ENCODE measurements at places on chromosomes 1 and 21.

- no peak overlapping the region for H3K27ac ChIP-seq
- H3K36me3 ChIP-seq, result no peaks in the 10 kb centered on the region
- H3K27me3 ChIP-seq, result no peaks in the 10 kb centered on the region
Observed at GRCh38 chr1:24955161-24955560, 25.1 kb upstream of the RUNX3 start.

- H3K4me1 ChIP-seq, result peaks cover 37% of the 10 kb centered on the region
- no peaks in the 10 kb centered on the region for H3K27me3 ChIP-seq
- peak overlapping the region; percentile 70 for H3K27ac ChIP-seq
- DNase-seq, result peak; percentile 71
- peaks cover 25% of the 10 kb centered on the region for H3K36me3 ChIP-seq
- no peak overlapping the region for H3K4me3 ChIP-seq
Observed at GRCh38 chr1:151585622-151586021, 26.2 kb upstream of the SNX27 start.

- DNase-seq, result no peak
- no peak overlapping the region for H3K4me3 ChIP-seq
- H3K27me3 ChIP-seq, result no peaks in the 10 kb centered on the region
Observed at GRCh38 chr1:84366786-84367185, 31.5 kb upstream of the DNASE2B start.

DNA sequence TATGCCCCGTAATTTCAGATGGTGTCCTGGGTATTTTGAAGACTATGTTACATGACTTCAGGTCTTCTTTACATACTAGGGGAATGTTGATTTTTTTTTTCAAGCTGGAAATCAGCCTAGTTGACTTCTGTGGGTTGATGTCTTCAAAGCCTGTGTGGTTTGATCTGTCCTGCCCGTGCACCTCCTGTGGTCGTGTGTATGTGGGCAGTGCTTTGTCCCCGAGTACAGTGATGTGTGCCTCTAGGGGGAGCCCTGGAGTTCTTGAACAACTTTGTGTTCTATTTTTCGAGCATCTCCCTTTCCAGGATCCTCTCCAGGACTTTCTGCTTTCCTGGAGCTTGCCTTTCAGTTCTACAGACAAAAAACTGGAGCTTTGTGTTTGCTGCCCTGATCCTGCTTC, 28.9 kb downstream of the OBSCN start:
- H3K36me3 ChIP-seq, result peaks cover 3% of the 10 kb centered on the region
- H3K4me3 ChIP-seq, result no peak overlapping the region
- no peaks in the 10 kb centered on the region for H3K27me3 ChIP-seq

DNA sequence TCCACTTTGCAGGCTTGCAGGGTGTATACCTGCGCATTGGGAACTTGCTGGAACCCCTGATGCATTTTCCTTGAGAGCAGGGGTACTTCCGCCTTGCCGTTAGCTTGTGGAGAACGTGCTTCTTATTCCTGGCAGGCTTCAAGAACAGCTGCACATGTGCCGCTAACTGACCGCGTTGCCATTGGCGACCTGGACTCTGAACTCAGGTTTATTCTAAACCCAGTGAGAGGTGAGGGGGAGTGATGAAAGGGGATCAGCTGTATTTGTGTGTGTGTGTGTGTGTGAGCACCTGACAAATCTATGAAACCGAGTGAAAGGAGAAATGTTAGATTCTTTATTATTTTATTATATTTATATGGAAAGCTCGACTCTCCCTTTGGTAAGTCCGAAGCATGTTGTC, 128.6 kb downstream of the HUNK start:
- no peaks in the 10 kb centered on the region for H3K27me3 ChIP-seq
- no peak overlapping the region for H3K27ac ChIP-seq
- H3K4me3 ChIP-seq, result no peak overlapping the region
- H3K4me1 ChIP-seq, result no peaks in the 10 kb centered on the region
- no peak for DNase-seq
- H3K36me3 ChIP-seq, result peaks cover 11% of the 10 kb centered on the region

DNA sequence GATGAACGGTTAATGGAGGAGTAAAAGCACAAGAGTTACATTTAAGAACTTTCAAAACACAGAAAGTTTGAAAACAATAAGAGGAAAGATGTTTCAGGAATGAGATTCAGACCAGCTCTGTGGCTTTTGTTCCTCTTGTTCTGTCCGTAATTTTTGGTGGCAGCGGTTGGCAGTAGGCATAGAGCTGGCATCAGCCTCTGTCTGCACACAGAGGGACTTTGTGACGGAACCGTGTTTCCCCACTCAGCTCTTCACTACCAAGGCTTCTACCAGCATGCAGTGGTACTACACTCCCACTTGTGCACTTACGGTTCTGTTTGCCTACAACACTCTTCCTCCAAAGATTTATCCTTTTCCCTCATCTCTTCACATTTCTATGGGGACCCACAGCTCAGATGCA, 212.8 kb downstream of the DSCAM start:
- H3K27me3 ChIP-seq, result no peaks in the 10 kb centered on the region
- no peak overlapping the region for H3K27ac ChIP-seq
- no peak for DNase-seq
- H3K4me1 ChIP-seq, result no peaks in the 10 kb centered on the region
- no peak overlapping the region for H3K4me3 ChIP-seq

DNA sequence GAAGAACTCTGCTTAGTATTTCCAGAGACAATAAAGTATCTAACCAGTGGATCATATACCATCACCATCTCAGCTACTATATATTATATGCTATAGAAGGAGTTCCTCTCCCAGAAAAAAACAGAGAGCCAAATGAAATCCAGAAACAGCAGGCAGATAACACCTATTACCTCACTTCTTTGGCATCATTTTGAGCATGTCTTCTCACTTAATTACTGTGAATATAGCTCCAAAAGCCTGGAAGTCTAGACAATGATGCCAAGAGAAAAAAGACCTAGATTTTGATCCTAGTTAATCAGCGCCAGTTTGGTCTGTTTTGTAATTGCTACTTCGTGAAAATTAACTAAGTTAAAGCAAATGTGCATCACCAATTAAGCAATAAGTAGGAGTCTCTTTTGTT, 131.3 kb downstream of the EIF4G3 start:
- H3K4me1 ChIP-seq, result no peaks in the 10 kb centered on the region
- H3K36me3 ChIP-seq, result peaks cover 3% of the 10 kb centered on the region
- no peak overlapping the region for H3K27ac ChIP-seq

DNA sequence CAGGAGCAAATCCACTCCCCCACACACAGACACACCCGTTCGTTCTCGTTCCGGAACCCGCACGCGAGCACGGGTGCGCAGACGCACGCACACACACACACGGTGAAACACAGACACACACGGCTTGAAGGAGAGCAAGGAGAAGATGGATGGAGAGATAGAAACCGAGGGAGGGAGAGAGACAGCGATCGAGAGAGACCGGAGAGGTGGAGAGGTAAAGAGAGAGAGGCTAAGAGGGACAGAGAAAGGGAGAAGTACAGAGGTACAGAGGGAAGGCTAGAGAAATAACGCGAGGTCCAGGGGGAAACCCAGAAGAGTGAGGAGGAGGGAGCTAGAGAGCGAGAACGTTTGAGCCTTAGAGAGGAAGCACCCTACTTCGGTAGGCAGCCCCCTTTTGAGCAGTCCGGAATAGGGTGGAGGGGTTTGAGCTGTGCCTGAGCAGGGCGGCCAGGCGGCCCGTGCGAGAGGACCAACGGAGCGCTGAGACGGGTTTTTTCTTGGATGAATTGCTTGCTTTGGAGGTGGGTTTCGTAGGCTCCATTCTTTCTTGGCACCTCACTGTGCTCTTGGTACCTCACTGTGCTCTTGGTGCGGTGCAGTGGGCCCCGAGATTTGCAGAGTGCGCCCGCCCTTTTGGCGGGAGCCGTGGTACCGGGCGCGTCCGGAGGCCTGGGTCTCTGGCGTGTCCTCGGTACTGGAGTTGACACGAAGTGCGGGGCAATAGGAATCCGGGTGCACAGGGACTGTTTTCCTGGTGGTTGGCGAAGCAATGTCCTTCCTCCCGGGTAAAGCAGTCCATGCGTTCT, 88.4 kb upstream of the RHOU start:
- H3K4me1 ChIP-seq, result peaks cover 10% of the 10 kb centered on the region
- DNase-seq, result peak; percentile 47
- H3K27me3 ChIP-seq, result peaks cover 5% of the 10 kb centered on the region
- H3K36me3 ChIP-seq, result no peaks in the 10 kb centered on the region
- H3K4me3 ChIP-seq, result peak overlapping the region; percentile 72

GRCh38 chr1:92439291-92439690, 47.4 kb downstream of the GFI1 start:
- H3K36me3 ChIP-seq, result no peaks in the 10 kb centered on the region
- DNase-seq, result no peak
- H3K27me3 ChIP-seq, result no peaks in the 10 kb centered on the region
- no peak overlapping the region for H3K27ac ChIP-seq
- no peak overlapping the region for H3K4me3 ChIP-seq
- H3K4me1 ChIP-seq, result no peaks in the 10 kb centered on the region

GRCh38 chr1:196497817-196498216, 110.4 kb downstream of the KCNT2 start:
- H3K4me1 ChIP-seq, result no peaks in the 10 kb centered on the region
- no peak overlapping the region for H3K27ac ChIP-seq
- DNase-seq, result no peak
- no peak overlapping the region for H3K4me3 ChIP-seq

DNA sequence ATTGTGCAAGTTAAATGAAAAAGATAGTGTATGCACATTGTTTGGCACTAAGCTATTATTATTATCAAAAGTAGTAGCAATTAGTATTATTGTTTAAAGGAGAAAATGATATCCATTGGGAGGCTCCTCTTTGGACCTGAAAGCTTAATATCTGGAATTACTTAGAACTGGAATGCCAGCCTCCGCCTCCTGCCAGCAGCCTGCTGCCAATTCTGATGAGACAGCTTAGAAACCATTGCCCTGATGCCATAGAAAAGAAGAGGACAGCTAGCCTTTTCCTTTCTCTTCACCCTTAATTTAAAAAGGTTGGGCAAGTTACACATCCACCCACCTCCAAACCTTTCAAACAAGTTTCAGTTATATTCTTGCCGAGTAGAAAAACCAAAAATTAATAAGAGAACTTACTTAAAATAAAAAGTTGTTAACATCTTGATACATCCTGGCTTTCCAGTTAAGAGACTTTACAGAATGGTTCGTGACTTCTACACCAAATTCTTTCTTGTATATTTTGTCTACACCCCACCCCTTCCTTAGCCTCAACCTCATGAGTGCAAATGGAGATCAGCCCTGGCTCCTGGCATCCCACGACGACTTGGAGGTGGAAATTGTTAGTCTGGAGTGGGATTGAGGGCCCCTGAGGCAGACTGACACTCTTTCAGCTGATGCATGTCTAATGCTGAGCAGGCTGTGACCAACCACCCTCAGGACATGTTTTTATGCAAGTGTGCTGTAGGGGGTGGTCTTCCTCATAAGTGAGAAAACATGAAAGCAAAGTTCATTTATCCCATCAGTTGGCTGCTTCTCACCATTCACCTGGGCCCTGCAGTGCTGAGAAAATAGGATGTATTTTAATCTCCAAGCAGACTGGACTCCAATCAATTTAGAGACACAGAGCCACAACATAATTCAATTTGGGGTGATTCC, 120.6 kb downstream of the KCNJ15 start:
- H3K4me3 ChIP-seq, result no peak overlapping the region
- no peak for DNase-seq
- no peaks in the 10 kb centered on the region for H3K27me3 ChIP-seq

DNA sequence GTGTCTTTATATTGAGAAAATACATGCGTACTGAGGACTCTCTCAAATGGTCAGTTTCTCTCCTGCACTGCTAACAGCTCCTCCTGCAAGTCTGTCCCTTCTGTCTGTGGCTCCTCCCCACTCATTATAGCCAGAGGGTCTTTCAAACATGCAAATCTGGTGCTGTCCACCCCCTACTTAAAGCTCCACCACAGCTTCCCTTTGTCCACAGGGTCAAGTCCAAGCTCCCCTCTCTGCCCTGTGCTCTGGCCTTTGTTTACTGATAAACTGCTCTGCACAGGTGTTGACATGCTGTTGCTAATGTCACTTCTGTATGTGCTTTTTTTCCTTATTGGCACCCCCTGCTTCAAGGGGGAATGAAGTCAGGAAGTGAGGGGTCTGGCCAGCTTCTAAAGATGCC, 47.7 kb upstream of the GPR37L1 start:
- no peaks in the 10 kb centered on the region for H3K27me3 ChIP-seq
- H3K4me3 ChIP-seq, result no peak overlapping the region
- DNase-seq, result no peak
- H3K27ac ChIP-seq, result no peak overlapping the region
- H3K4me1 ChIP-seq, result peaks cover 28% of the 10 kb centered on the region

- no peaks in the 10 kb centered on the region for H3K36me3 ChIP-seq
- peaks cover 4% of the 10 kb centered on the region for H3K4me1 ChIP-seq
- DNase-seq, result no peak
Observed at GRCh38 chr1:67612788-67613241, 72.2 kb upstream of the GADD45A start.

DNA sequence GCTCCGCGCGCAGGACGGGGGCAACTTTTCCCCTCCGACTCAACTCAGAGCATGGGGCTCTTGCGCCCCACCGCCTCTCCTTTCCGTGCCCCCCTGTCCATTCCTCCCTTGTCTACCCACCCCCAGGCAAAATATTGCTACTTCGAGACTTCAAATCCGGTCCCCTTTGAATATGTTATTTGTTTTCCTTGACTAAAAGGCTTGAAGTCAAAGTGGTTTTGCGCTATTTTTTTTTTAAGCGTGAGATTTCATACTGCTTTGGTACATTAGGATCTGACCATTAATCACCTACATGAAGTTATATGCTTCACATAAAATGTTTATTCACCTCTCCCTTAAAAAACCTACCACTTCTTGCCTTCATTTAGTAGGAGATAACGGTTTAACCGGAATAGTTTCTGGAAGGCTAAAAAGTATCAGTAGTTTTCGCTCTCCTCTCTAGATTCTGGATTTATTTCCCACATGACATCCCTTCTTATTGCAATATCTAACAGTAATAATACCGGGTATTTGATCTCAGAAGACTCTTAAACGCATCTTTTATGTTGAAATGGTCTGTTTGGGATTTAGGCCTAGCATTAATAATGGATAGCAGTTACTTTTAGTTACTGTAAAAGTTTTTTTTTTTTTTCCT, 1.6 kb downstream of the NFIA start:
- peaks cover 42% of the 10 kb centered on the region for H3K27me3 ChIP-seq
- H3K4me1 ChIP-seq, result peaks cover 6% of the 10 kb centered on the region
- H3K4me3 ChIP-seq, result peak overlapping the region; percentile 18
- no peak overlapping the region for H3K27ac ChIP-seq
- DNase-seq, result no peak
- H3K36me3 ChIP-seq, result no peaks in the 10 kb centered on the region

- H3K36me3 ChIP-seq, result no peaks in the 10 kb centered on the region
- no peak for DNase-seq
- H3K27me3 ChIP-seq, result no peaks in the 10 kb centered on the region
- H3K4me3 ChIP-seq, result no peak overlapping the region
- H3K4me1 ChIP-seq, result no peaks in the 10 kb centered on the region
- no peak overlapping the region for H3K27ac ChIP-seq
Observed at GRCh38 chr1:35683012-35683411, 35.7 kb downstream of the C1orf216 start.

Measured in trophoblast cell (in vitro differentiated cells and primary cell).